Caco-2 (cell line): ENCODE measurements at places on chromosomes 7 and 10. TPM values are rescaled to one million over a fixed set of nuclear protein-coding genes. Genes with fewer than 3 reads are reported as not detected.

- H3K4me3 ChIP-seq: no peak overlapping the region
- no peak overlapping the region for H3K27ac ChIP-seq
- peaks cover 6% of the 10 kb centered on the region for H3K4me1 ChIP-seq
- no peak for DNase-seq
- no peaks in the 10 kb centered on the region for H3K36me3 ChIP-seq
Observed at GRCh38 chr10:12702215-12702770, 299.2 kb downstream of the CCDC3 start.

DNA sequence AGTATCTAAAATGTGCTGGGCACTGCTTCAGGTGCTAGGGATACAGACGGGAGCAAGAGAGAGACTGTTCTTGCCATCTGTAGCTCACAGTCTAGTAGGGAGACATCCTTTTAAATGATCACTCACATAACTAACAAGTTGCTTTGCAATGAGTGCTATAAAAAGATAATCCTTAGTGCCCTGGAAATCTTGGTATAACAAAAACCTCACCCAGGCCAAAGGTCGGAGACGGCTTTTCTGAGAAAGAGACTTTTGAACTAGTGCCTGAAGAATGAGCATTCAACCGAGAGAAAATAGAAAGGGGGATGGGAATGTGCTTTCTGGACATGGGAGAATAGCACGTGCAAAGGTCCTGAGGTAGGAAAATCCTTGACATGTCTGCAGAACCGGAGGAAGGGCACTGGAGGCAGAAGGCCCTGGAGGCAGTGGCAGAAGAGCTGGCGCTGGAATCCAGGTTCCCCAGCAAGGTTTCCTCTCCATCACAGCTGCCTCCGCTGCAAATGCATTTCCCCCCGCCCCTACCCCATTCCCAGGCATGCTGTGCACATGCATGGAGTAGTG lies 89.4 kb downstream of the COL13A1 start:
- no peak overlapping the region for H3K4me3 ChIP-seq
- no peak overlapping the region for H3K27ac ChIP-seq
- no peaks in the 10 kb centered on the region for H3K27me3 ChIP-seq
- H3K4me1 ChIP-seq: no peaks in the 10 kb centered on the region

DNA sequence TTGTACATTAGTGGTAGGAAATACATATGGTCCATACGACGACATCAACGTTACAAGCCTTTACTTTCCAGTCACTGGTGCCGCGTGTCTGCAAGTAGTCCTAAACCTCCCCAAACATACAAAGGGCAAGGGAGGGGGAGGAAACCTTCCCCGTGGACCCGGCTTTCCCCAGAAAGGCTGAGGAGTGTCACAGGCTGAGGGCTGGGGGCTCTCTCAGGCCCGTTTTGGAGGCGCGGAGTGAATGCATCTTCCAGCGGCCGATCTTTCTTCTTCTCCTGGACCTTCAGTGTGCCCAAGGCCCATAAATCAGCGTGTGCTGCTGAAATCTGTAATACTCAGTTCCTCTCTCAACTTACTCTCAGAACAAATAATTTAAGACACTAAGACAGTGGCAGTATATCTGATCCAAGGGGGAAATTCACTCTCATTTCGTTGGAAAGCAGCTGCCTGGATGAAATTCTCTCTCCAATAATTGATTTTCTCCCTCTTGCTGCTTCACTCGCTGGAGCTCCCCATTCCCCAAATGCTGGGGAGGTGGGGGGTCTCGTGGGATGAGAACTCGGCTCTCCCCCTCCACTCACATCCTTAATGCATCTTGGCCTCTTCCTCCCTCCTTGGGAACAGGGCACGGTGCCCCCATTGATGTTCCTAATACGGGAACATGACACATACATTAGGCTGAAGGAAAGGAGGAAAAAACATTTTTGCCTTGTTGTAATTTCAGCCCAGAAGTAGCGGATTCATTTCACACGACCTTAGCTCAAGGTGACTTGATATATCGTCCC lies 126.1 kb downstream of the ADARB2 start:
- H3K36me3 ChIP-seq: no peaks in the 10 kb centered on the region
- peaks cover 1% of the 10 kb centered on the region for H3K27me3 ChIP-seq
- H3K4me1 ChIP-seq: no peaks in the 10 kb centered on the region
- no peak overlapping the region for H3K4me3 ChIP-seq
- DNase-seq: no peak

DNA sequence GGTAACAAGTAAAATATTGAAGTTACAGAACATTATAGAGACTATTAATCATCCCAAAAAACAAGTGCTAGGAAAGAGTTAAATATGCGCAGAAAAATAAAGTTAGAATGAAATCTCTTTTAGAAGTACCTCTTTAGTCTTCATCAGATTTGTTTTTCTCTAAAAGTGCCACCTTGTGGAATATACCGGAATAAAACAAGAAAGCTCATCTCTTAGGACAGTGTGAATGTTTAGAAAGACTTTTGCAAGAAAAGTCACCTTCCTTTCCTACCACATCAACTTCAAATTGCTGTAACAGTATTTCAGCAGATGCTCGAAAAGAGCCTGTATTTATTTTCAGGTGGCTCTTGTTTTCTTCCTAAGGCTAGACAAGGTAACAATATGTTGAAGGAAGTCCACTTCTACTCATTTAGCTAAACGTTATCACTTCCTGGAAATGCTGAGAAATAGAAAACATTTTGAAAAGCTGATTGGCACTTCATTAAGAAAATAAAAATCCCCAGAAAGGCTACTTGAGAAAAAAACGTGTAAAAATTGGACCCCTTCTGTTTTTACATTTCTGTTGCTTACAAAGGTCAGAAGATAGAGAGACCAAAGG lies 19.8 kb upstream of the FAM133B start:
- H3K4me3 ChIP-seq: no peak overlapping the region

Gene NPTX2
- total RNA-seq: not detected in 2 replicates

Gene FAM24B
- total RNA-seq: 17.7 and 19.0 TPM in 2 replicates

DNA sequence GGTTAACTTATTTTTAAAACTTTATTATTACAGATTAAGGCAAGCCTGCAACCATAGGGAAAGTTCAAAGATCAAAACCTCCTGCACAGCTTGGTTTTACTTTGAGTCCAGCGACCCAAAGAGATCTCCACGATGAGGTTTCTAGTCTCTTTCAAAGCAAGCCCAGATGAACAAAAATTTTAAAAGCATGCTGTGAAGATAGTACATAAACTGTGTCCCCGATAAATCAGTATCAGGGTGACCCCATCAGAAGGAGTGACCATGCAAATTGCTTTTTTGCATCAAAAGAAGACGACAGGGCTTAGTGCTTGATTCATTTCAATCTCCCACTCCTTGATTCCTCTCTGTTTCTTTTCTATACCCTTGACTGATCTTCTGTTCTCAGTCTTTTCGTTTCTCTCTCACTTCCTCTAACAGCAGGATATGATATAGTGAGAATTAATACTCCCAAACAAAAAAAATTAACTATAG lies 16.0 kb upstream of the DNTT start:
- H3K4me3 ChIP-seq: 0 out of 2 replicates have a peak overlapping the region, but pooled peaks have one; percentile 15
- peak overlapping the region; percentile 76 for H3K27ac ChIP-seq
- peaks cover 25% of the 10 kb centered on the region for H3K4me1 ChIP-seq
- no peaks in the 10 kb centered on the region; the same call in 1 of the 2 replicates for H3K36me3 ChIP-seq
- H3K27me3 ChIP-seq: no peaks in the 10 kb centered on the region

- no peaks in the 10 kb centered on the region for H3K27me3 ChIP-seq
- no peak for DNase-seq
- H3K27ac ChIP-seq: peak overlapping the region; percentile 51
- H3K4me1 ChIP-seq: peaks cover 61% of the 10 kb centered on the region
Observed at GRCh38 chr7:47601119-47601880, 19.4 kb upstream of the TNS3 start.

- H3K4me3 ChIP-seq: no peak overlapping the region
- DNase-seq: no peak
- no peaks in the 10 kb centered on the region for H3K36me3 ChIP-seq
- H3K4me1 ChIP-seq: no peaks in the 10 kb centered on the region
- no peak overlapping the region for H3K27ac ChIP-seq
Observed at GRCh38 chr7:128731184-128731583, 8.0 kb upstream of the CALU start.

- peak overlapping the region; percentile 77 for H3K27ac ChIP-seq
- peaks cover 4% of the 10 kb centered on the region; the same call in 1 of the 2 replicates for H3K4me1 ChIP-seq
- no peaks in the 10 kb centered on the region for H3K27me3 ChIP-seq
- no peak overlapping the region for H3K4me3 ChIP-seq
- no peaks in the 10 kb centered on the region for H3K36me3 ChIP-seq
- DNase-seq: no peak
Observed at GRCh38 chr10:113133497-113134115, 183.6 kb downstream of the TCF7L2 start.

DNA sequence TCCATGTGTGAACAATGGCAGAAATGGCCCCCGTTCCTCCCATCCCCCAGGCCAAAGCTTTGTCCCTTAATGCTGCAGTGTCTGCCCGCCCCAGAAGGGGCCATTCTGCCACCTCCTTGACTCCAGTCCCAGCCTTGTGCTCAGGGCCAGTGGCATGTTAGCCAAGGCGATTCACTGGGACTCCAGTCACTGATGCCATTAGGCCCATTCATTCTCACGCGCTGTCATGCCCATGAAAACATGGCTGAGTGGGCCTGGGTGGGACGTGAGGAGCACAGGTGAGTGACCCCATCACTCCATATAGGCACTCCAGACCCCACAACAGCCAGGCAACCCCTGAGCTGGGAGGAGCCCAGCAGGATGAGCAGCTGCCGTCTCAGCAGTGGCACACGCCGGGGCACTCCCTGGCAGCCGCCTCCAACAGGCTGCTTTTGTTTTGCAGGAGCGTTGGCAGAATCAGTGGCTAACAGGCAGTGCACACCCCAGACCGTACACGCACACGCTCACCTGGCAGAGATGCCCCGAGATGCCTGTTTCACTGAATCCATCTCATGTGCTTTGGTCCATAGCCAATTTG lies 79.5 kb downstream of the TCERG1L start:
- no peaks in the 10 kb centered on the region for H3K27me3 ChIP-seq
- no peak overlapping the region for H3K27ac ChIP-seq
- H3K4me3 ChIP-seq: no peak overlapping the region
- H3K36me3 ChIP-seq: no peaks in the 10 kb centered on the region

- H3K27me3 ChIP-seq: no peaks in the 10 kb centered on the region
- H3K4me1 ChIP-seq: no peaks in the 10 kb centered on the region
- DNase-seq: no peak
- H3K36me3 ChIP-seq: no peaks in the 10 kb centered on the region
- no peak overlapping the region for H3K4me3 ChIP-seq
Observed at GRCh38 chr7:18566829-18567228, 71.3 kb downstream of the HDAC9 start.

Gene MET
- total RNA-seq: 72.6 and 82.9 TPM in 2 replicates

Gene PCDH15
- total RNA-seq: 0.02 and 0.07 TPM in 2 replicates

DNA sequence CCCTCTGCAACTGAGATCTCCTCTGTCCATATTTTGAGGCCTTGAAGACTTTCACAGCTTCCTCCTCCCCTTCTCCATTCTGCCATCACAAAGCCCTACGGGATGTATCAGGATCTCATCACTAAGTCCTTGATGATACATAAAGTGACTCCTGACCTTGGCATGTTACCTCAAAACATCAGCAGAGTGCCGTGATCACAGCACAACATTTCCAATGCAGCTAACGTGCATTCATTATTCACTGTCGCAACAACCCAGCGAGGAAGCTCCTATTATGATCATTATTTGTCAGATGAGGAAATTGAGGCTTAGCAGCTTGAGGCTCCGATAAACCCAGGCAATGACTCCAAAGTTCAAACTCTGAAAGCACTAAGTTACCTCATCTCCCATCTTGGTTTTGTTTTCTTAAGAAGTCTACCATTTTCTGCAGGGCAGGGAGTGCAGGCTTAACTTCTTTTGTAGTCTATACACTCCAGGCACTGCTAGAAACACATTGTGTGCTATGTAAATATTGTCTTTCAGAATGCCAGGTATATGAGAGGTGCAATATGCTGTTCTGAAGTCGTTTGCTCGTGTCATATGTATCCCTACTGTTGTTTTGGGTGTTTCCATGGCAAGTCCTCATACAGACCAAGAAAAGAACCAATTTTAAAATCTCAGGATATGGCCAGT lies 80.6 kb upstream of the C1QL3 start:
- H3K27ac ChIP-seq: peak overlapping the region; percentile 5
- no peak overlapping the region for H3K4me3 ChIP-seq
- H3K36me3 ChIP-seq: no peaks in the 10 kb centered on the region
- DNase-seq: peak; percentile 51
- no peaks in the 10 kb centered on the region for H3K27me3 ChIP-seq
- H3K4me1 ChIP-seq: peaks cover 17% of the 10 kb centered on the region

GRCh38 chr10:8428654-8429053 lies 374.2 kb downstream of the GATA3 start:
- no peaks in the 10 kb centered on the region for H3K36me3 ChIP-seq
- peaks cover 12% of the 10 kb centered on the region for H3K4me1 ChIP-seq
- no peak overlapping the region for H3K27ac ChIP-seq
- H3K27me3 ChIP-seq: no peaks in the 10 kb centered on the region

- no peaks in the 10 kb centered on the region for H3K36me3 ChIP-seq
- H3K4me3 ChIP-seq: no peak overlapping the region
- H3K27ac ChIP-seq: no peak overlapping the region
- no peaks in the 10 kb centered on the region for H3K27me3 ChIP-seq
- DNase-seq: no peak
- H3K4me1 ChIP-seq: no peaks in the 10 kb centered on the region
Observed at GRCh38 chr10:131651674-131652437, 249.0 kb upstream of the PPP2R2D start.

- no peak overlapping the region for H3K27ac ChIP-seq
- H3K4me1 ChIP-seq: no peaks in the 10 kb centered on the region
- H3K27me3 ChIP-seq: no peaks in the 10 kb centered on the region
Observed at GRCh38 chr10:5766189-5766588, 47.0 kb downstream of the GDI2 start.

GRCh38 chr10:44180321-44181168 lies 204.4 kb downstream of the CXCL12 start:
- H3K4me3 ChIP-seq: no peak overlapping the region
- H3K36me3 ChIP-seq: no peaks in the 10 kb centered on the region
- no peaks in the 10 kb centered on the region; the same call in 1 of the 2 replicates for H3K27me3 ChIP-seq
- no peak overlapping the region for H3K27ac ChIP-seq

GRCh38 chr7:28002638-28003037 lies 178.0 kb downstream of the JAZF1 start:
- DNase-seq: no peak
- H3K4me1 ChIP-seq: no peaks in the 10 kb centered on the region
- H3K27me3 ChIP-seq: no peaks in the 10 kb centered on the region
- no peak overlapping the region for H3K27ac ChIP-seq
- H3K4me3 ChIP-seq: no peak overlapping the region

DNA sequence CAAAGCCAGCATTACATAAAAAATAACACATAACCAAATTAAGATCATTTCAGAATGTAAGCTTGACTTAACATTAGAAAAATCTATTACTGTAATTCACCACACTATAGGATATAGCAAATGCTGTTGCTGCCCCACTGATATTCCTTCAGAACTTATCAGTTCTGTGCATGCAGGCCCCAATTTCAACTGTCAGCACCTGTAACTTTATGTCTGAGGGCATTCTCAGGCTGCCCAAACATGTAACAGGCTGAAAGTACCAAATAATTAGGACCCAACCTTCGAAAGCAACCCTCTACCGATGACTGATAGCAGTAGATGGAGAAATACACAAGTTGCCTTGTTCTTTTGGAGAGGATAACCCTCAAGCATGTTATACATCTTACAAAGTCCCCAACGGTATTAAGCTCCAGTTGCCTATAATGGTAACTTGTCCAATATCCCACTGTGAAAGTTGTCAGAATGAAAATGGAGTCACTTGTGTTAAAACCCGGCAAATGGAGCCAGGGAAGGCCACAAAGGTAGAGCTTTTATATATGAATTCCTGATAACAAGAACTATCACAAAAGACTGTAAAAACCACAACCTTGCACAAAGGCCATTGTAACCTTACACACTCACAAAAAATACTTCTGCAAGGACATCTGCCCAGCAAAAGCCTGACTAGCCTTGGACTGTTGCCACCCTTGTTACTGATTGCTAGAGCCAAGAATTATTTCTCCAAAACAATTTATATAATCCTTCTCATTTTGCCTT lies 66.9 kb upstream of the ZNF746 start:
- no peak overlapping the region for H3K27ac ChIP-seq
- no peaks in the 10 kb centered on the region for H3K4me1 ChIP-seq
- no peak for DNase-seq
